ENCODE measurements at places on chromosomes 6 and 20. TPM values are rescaled to one million over a fixed set of nuclear protein-coding genes. Genes with fewer than 3 reads are reported as not detected.
A peak's percentile ranks its signal among the peaks of the same experiment; 100 is the strongest.

DNA sequence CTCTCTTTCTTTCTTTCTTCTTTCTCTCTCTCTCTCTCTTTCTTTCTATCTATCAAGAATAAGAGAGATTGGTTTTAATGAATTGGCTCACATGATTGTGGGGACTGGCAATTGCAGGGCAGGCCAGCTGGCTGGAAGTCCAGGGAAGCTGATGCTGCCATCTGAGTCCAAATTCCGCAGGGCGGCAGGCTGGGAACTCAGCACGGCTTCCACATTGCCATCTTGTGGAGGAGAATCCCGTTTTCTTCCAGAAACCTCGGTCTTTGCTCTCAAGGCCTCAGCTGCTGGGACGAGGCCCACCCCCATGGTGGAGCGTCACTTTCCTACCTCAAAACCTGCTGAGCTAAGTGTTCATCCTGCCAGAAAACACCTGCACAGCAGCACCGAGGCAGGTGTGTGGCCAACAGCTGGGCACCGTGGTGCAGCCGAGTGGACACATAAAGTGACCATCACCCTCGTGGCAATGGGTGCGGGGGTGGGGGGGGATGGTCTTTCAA lies 58.8 kb upstream of the SLCO4A1 start:
- H3K4me1 ChIP-seq, result peaks cover 28% of the 10 kb centered on the region
- H3K27me3 ChIP-seq, result peaks cover 26% of the 10 kb centered on the region
- H3K4me3 ChIP-seq, result no peak overlapping the region
- H3K27ac ChIP-seq, result no peak overlapping the region
- DNase-seq, result no peak

GRCh38 chr20:39541136-39541803 lies 579.1 kb downstream of the DHX35 start:
- H3K27ac ChIP-seq, result no peak overlapping the region
- DNase-seq, result no peak
- peaks cover 5% of the 10 kb centered on the region for H3K36me3 ChIP-seq
- no peaks in the 10 kb centered on the region for H3K27me3 ChIP-seq
- no peaks in the 10 kb centered on the region for H3K4me1 ChIP-seq

DNA sequence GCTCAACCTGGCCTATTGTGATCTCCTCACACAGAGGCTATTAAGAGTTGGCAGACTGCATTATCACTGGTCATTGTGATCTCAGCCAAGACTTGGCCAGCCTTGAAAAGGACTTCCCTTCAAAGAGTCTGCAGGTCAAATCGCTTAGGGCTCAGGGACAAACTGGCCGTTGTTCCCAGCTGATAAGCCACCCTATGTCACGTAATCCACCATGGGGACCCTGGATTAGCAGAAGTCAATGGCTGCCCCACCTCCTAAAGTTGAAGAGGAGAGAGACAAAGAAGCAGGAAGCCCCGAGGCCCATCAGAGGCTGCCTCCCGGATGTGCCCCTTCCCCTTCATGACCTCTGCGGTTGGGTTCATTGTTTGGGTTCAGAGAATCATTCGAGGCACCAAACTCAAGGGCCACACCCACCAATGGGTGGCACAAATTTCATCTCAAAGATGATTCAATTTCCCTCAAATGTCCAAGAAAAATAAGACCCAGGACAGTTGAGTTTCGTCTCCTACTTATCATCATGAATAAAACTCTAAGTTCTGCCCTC lies 56.6 kb downstream of the BPIFB1 start:
- no peak for DNase-seq
- peaks cover 9% of the 10 kb centered on the region for H3K36me3 ChIP-seq
- no peak overlapping the region for H3K27ac ChIP-seq
- peaks cover 2% of the 10 kb centered on the region for H3K27me3 ChIP-seq
- peaks cover 2% of the 10 kb centered on the region for H3K4me1 ChIP-seq

GRCh38 chr6:26322645-26323482 lies 42.1 kb upstream of the BTN3A2 start:
- H3K36me3 ChIP-seq, result no peaks in the 10 kb centered on the region
- no peaks in the 10 kb centered on the region for H3K4me1 ChIP-seq
- peaks cover 18% of the 10 kb centered on the region for H3K27me3 ChIP-seq
- no peak for DNase-seq

DNA sequence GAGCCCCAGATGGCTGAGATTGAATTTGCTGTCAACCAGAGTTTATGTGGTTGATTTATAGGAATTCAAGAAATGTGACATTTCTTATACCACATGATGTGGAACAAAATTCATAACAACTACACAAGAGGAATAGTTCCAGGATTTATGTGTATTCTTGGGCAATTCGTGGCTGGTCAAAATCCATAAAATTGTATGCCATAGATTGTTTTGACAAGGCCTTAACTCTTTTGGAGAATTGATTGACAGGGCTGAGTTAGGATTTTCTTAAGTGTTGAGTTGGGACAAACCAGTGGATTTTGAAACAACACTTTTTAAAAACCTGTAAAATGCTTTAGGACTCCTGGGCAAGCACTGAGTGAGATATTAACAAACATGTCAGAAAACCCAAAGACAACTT lies 19.4 kb upstream of the SLC2A12 start:
- H3K27me3 ChIP-seq, result no peaks in the 10 kb centered on the region
- no peak for DNase-seq

GRCh38 chr20:32819992-32820697 lies 391 bp downstream of the MAPRE1 start:
- DNase-seq, result peak; percentile 98
- H3K4me1 ChIP-seq, result peaks cover 31% of the 10 kb centered on the region
- peak overlapping the region; percentile 92 for H3K4me3 ChIP-seq
- no peaks in the 10 kb centered on the region for H3K36me3 ChIP-seq
- peak overlapping the region; percentile 78 for H3K27ac ChIP-seq
- peaks cover 7% of the 10 kb centered on the region for H3K27me3 ChIP-seq

GRCh38 chr6:17707371-17707651 lies 586 bp upstream of the NUP153 start:
- H3K36me3 ChIP-seq, result no peaks in the 10 kb centered on the region
- H3K27ac ChIP-seq, result peak overlapping the region; percentile 98
- peak overlapping the region; percentile 92 for H3K4me3 ChIP-seq

DNA sequence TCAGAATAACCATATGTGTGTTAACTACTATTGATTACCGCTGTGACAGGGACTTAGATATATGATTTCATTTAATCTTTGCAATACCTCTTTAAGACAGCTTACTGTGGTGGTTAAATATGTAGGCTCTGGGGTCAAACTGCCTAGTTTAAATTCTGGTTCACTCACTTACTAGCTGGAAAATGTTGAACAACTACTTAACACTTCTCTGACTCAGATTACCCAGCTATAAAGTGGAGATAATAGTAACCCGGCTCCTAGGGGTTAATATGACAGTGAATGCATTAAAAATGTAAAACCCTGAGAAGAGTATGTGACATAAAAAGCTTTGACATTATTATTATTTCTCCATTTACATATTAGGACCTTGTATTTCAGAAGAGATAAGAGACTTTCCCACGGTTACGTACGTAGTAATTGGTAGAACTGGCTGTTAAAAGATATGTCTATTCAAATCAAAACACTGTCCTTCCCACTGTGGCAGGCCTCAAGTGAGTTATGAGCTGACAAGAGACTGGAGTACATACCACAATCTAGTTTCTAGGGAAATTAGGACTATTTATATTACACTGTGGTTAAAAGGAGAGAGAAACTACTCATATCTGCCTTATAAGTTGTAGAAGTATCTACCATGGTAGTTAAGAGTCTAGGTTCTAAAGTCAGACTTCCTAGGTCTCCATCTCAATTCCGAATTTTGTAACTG lies 4.4 kb upstream of the PLCB1 start:
- H3K36me3 ChIP-seq, result no peaks in the 10 kb centered on the region
- no peak overlapping the region for H3K4me3 ChIP-seq
- peaks cover 1% of the 10 kb centered on the region for H3K4me1 ChIP-seq
- H3K27ac ChIP-seq, result no peak overlapping the region
- H3K27me3 ChIP-seq, result no peaks in the 10 kb centered on the region

DNA sequence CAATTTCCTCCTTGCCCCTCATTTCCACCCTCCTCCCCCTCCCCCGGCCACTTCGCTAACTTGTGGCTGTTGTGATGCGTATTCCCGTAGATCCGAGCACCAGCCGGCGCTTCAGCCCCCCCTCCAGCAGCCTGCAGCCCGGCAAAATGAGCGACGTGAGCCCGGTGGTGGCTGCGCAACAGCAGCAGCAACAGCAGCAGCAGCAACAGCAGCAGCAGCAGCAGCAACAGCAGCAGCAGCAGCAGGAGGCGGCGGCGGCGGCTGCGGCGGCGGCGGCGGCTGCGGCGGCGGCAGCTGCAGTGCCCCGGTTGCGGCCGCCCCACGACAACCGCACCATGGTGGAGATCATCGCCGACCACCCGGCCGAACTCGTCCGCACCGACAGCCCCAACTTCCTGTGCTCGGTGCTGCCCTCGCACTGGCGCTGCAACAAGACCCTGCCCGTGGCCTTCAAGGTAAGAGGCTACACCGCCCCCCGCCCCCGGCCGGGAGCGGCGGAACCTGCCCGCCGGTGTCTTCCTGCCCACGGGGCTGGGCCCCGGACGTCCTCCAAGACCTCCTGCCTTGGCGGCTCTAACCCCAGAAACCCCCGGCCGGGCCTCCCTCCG lies 44.9 kb upstream of the SUPT3H start:
- peak overlapping the region; percentile 90 for H3K4me3 ChIP-seq
- H3K27me3 ChIP-seq, result peaks cover 19% of the 10 kb centered on the region
- no peaks in the 10 kb centered on the region for H3K36me3 ChIP-seq
- H3K4me1 ChIP-seq, result peaks cover 11% of the 10 kb centered on the region
- no peak overlapping the region for H3K27ac ChIP-seq
- peak; percentile 50 for DNase-seq

- DNase-seq, result peak; percentile 26
- H3K27me3 ChIP-seq, result peaks cover 11% of the 10 kb centered on the region
- no peak overlapping the region for H3K4me3 ChIP-seq
These were observed 228.5 kb downstream of the ZMYND8 start for GRCh38 chr20:47127999-47128398.

DNA sequence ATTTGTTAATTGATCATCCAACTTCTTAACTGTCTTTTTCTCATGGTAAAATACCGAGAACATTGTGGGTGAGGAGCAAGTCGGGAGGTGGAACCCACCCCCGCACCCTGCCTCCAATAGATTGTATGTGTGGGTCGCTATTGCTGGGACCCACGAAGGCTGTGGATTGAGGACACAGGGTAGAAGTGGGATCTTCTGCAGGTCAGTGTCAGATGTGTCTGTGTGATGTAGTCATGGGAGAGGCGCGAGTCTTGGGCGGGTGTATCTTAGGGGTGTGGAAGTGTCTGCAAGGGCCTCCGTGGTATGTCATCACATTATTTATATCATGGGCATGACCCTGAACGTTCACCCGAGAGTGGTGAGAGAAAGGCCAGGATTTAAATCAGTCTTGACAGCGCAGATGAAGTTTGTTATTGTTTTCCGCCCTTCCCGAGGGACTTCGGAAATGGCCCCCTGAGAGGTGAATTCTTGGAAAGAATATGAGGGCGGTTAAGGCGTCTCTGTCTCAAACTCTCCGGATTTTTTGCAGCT lies 472 bp upstream of the PAQR8 start:
- H3K4me1 ChIP-seq, result peaks cover 4% of the 10 kb centered on the region
- peaks cover 9% of the 10 kb centered on the region for H3K27me3 ChIP-seq
- H3K27ac ChIP-seq, result peak overlapping the region; percentile 17
- peak overlapping the region; percentile 80 for H3K4me3 ChIP-seq

DNA sequence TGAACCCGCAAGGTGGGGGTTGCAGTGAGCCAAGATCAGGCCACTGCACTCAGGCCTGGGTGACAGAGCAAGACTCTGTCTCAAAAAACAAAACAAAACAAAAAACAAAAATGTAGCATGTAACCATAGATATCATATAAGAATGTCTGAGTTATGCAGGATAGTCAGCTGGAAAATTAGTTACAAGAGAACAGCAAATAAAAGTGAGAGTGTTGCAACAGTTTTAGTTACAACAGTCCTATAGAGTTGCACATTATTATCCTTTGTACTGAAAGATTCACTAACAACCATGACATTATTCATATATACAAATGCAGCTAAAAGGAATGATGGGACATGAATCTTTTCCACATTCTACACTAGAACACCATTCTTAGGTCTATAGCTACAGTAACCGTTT lies 16.4 kb downstream of the RNF24 start:
- peaks cover 5% of the 10 kb centered on the region for H3K27me3 ChIP-seq
- H3K4me1 ChIP-seq, result peaks cover 36% of the 10 kb centered on the region
- H3K27ac ChIP-seq, result no peak overlapping the region
- no peak for DNase-seq

- no peaks in the 10 kb centered on the region for H3K36me3 ChIP-seq
- DNase-seq, result no peak
- no peaks in the 10 kb centered on the region for H3K27me3 ChIP-seq
- no peak overlapping the region for H3K4me3 ChIP-seq
- no peak overlapping the region for H3K27ac ChIP-seq
These were observed 12.5 kb downstream of the PLCB1 start for GRCh38 chr20:8144282-8145245.

DNA sequence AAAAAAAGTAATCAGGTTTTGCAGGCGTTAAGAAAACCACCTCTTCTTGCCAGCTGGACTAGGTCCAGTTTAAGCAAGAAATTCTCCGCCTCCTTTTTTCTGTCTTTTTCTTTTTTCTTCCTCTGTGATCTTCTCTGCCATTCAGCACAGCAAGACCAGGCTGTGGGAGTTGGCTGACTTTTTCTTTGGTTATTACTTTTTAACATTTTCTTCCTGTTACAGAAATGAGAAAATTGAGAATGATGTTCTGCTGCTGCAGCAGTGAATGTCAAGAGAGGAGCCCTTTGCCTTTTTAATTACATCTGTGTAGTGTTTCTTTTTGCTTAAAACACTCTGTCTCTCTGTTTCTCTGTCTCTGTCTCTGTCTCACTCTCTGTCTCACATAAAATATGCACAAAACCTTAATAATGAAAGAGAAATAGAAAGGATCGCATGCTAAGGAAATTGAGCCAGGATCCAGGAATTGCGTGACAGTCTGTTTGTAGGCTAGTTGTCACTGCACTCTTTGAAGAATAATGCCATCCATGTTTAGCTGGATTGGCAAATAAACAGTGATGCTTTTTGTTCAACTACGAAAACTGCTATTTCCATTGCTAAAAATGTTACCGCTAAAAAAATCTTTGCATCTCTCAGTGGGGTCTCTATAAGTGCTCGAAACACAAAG lies 103.2 kb upstream of the SUPT3H start:
- no peak overlapping the region for H3K4me3 ChIP-seq
- H3K4me1 ChIP-seq, result no peaks in the 10 kb centered on the region
- DNase-seq, result no peak
- H3K36me3 ChIP-seq, result no peaks in the 10 kb centered on the region

- no peaks in the 10 kb centered on the region for H3K27me3 ChIP-seq
- no peak for DNase-seq
- peaks cover 2% of the 10 kb centered on the region for H3K4me1 ChIP-seq
- H3K36me3 ChIP-seq, result no peaks in the 10 kb centered on the region
- no peak overlapping the region for H3K27ac ChIP-seq
- no peak overlapping the region for H3K4me3 ChIP-seq
These were observed 165.8 kb upstream of the CITED2 start for GRCh38 chr6:139540276-139540675.

HCK gene
- 0.78 TPM for total RNA-seq

AHCY gene
- total RNA-seq, result 97.9 TPM

RAET1L gene
- total RNA-seq, result not detected

FABP7 gene
- 3.3 TPM for total RNA-seq

TMEM170B gene
- total RNA-seq, result 11.0 TPM

TAP1 gene
- 0.25 TPM for total RNA-seq

Measured in glutamatergic neuron (in vitro differentiated cells).